ENCODE measurements at places on chromosomes 5 and 9.

DNA sequence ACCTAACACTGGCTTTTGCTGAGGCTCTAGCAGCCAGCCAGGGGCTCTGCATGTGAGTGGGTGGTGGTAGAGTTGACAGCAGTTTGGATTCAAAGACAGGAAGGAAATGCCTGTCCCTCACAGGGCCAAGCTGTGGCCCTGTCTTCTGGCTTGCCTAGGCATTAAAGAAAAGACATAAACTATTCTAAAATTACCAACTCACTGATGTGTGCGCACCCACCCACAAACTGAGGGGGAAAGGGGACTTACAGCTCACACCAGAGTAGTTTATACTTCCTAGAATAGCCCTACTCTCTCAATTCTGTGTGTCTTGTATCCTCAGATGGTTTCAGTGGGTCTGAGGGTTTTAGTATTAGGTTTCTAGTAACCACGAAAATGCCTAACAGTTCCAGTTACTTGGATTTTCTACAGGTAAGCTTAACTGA lies 18.3 kb upstream of the IL13 start:
- peak; percentile 80 for DNase-seq

DNA sequence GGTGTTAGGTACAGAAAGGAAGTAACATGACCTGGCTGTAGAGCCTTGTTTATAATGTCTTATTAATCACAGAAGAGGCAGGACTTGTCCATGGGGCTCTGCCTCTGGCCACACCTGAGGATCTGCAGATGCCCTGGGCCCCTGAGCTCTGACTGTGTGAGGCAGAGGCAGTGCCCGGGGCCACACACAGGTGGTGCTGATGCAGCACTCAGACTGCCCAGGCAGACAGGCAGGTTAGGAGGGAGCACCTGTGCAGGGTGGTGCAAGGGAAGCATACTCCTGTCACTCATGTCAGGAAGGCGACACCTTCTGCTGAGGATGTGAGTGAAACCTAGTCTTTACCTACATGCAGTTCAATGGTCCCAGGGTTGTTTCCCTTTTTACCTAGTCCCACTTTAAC lies 88.7 kb downstream of the CFAP90 start:
- DNase-seq = peak; percentile 92

GRCh38 chr5:132807163-132807838 lies 5.8 kb upstream of the SOWAHA start:
- no peak for DNase-seq

- DNase-seq = no peak
Observed at GRCh38 chr5:21574961-21575360, 1278.2 kb downstream of the CDH12 start.

DNA sequence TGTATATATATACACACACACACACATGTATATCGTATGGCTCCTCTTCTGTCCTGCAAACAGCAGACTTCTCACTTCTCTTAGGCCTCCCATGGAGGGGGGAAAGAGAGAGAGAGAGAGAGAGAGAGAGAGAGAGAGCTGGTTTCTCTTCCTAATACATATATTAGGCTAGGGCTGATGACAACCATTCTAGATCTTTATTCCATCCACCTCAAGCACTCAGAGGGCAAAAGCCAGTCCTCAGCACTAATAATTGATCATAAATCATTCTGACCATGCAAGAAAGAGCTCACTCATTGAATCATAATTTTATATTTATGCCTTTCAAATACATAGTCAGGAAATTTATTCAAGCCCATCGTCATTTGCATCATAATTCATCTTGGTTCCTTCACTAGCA lies 47.0 kb downstream of the CFAP90 start:
- no peak for DNase-seq

All from MM.1S (cell line).